ENCODE measurements at places on chromosomes 1 and 21.

- no peak for DNase-seq
Measured at GRCh38 chr1:198798923-198799386, 160.1 kb downstream of the PTPRC start.

- DNase-seq, result peak; percentile 66
Measured at GRCh38 chr1:78843111-78843510, 163.4 kb downstream of the ADGRL4 start.

GRCh38 chr1:196558411-196558810, 49.8 kb downstream of the KCNT2 start:
- DNase-seq, result peak; percentile 92

GRCh38 chr1:61125263-61125662, 42.9 kb downstream of the NFIA start:
- no peak for DNase-seq

- peak; percentile 24 for DNase-seq
Measured at GRCh38 chr1:22529901-22530621, 33.2 kb upstream of the EPHA8 start.

- DNase-seq, result no peak
Measured at GRCh38 chr1:17165823-17166222, 39.1 kb upstream of the PADI1 start.

GRCh38 chr1:7594714-7595295, 176.3 kb upstream of the VAMP3 start:
- no peak for DNase-seq

- no peak for DNase-seq
Measured at GRCh38 chr1:161989786-161990185, 33.9 kb downstream of the OLFML2B start.

Data from fibroblast of lung (primary cell).